Hepatic stellate cell (primary cell): ENCODE measurements at places on chromosomes 6 and 20.
A peak's percentile ranks its signal among the peaks of the same experiment; 100 is the strongest.

- DNase-seq, result no peak
Observed at GRCh38 chr20:921068-921467, 4.9 kb upstream of the ANGPT4 start.

- no peak for DNase-seq
Observed at GRCh38 chr20:2920473-2920872, 47.2 kb downstream of the PTPRA start.

DNA sequence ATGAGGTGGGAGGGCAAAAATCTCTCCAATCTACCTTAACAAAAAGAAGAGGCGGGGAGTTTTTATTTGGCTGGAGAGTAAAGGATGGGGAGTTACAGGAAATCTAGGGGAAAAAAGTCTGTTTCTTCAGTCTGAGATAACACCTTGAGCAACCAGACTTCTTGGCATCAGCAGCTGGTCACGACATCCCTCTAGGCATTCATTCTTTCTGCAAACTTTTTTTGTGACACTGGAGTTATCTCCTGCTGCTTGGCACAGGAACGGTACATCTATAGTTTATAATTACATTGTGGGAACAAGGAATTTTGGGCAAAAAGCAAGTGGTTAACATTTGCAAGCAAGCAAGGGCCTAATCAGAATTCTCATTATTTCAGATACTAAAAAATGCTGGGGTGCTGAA is 50.6 kb upstream of the IFNGR1 start:
- no peak for DNase-seq

DNA sequence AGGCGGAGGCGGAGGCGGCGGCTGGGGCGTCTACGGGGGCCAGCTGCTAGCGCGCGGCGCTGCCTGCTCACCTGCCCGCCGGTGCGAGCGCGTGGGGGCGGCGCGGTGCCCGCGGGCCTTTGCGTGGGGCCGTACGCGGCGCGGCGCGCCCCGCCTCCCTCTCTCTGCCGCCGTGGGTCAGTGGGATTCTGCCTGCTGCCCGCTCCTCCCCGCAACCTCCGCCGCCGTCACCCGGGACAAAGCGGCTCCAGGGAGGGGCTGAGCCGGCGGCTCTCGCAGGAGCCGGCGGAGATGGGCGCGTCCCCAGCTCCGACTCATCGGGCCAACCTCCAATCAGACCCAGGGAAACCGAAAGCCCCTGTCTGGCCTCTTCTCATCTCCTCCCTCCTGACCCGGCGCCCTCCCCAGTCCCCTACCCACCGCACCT is at the start of gene RCAN2:
TSS of gene RCAN2 (minus strand) at position 249 of the 427 bp plus-strand sequence.
- peak; percentile 83 for DNase-seq

- no peak for DNase-seq
Observed at GRCh38 chr6:36739947-36740817, 42.6 kb downstream of the RAB44 start.

- DNase-seq, result no peak
Observed at GRCh38 chr6:81252231-81252630, 500.2 kb downstream of the TENT5A start.

DNA sequence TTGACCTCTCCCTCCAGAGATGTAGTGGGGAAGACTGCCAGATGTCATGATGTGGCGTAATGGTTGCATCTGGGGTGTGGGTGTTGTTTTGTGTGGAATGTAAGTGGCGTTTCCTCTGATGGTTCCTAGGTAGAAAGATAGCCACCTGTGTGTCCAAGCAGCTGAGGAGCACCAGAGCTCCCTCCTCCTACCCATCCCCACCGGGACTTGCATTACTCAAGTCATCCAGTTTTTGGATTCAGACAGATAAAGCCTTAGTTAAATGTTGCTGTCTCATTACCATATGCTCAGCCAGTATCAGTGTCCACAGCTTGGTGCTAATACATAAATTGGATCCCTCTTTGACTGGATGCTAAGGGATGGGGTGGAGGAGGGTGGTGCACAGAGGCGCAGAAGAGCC is 282.3 kb downstream of the TBC1D7 start:
- DNase-seq, result no peak

DNA sequence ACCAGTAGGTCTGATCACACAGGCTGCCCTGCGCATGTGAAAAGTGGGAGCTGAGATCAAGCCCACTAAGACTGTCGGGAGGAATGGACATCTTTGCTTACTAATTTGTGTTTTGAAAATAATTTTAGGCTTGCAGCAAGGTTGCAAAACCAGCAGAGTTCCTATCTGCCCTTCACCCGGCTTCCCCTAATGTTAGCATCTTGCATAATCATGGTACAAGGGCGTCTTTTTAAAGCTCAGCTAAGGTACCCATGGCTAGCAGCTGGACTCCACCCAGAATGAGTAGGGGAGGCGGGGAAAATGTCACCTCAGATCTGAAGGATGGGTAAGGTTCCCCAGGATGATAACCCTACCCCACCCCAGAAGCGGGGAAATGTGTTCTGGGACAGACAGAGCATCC is 25.3 kb upstream of the BMP7 start:
- DNase-seq, result no peak

- DNase-seq, result no peak
Observed at GRCh38 chr6:83536034-83536646, 23.8 kb downstream of the PRSS35 start.

DNA sequence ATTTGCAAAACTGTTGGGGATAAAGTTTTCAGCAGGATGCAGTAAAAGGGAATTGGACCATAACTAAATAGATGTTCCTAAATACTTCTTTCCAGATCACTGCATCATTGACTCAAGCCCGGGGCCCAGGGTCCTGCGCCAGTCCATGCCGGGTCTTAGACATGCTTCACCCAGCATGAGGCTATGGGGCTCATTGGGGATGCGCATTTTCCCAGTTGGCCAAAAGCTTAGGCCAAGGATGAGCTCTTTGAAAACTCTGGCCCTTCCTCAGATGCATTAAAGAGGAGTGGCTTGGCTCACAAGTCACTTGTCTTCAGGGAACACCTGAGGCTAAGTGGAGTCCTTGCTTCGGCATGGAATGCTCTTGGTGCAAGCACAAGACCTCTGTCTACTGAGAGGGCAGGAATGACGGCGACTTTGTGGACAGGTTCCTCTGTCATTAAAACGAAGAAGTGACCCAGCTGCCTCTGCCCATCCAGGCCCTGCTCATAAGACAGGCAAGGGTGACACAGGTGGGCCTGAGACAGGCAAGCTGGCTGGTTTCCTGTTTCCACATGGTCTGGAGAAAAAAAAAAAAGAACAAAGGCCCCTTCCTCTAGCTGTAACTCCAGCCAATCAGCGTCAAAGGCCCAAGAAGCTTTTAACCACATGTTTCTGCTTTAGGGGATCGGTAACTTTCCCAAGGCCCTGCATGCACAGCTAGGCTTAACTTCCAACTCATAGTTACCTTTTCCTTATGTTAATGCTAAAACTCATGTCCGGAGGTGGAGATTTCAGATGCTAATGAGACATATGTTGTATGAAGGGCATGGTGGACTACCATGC is 81.4 kb upstream of the CDH4 start:
- no peak for DNase-seq

GRCh38 chr6:150418827-150419594 is 50.2 kb downstream of the IYD start:
- peak; percentile 44 for DNase-seq

DNA sequence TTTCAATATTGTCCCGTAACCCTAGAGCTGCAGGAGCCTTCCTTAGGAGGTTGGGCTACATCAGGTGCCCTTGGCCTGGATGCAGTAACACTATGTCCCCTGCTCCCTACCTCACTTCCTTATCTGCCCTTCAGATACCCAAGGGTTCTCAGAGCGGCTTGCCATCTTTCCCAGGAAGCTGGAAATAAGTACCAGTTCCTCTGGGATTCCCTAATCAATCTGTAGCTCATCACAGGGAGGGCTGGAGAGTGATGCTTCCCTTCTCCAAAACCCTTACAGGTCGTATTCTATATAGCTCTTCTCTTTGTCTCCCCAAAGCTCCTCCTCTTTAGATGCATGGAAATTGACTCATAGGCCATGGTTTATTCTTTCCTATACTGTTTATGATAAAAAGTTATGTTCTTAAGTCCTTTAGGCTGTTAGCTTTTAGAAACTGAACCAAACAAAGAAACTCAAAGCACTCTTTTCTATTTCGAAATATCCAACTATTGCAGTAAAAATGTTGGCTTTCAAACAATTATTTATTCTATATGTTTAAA is 4.2 kb downstream of the MYCT1 start:
- DNase-seq, result no peak

DNA sequence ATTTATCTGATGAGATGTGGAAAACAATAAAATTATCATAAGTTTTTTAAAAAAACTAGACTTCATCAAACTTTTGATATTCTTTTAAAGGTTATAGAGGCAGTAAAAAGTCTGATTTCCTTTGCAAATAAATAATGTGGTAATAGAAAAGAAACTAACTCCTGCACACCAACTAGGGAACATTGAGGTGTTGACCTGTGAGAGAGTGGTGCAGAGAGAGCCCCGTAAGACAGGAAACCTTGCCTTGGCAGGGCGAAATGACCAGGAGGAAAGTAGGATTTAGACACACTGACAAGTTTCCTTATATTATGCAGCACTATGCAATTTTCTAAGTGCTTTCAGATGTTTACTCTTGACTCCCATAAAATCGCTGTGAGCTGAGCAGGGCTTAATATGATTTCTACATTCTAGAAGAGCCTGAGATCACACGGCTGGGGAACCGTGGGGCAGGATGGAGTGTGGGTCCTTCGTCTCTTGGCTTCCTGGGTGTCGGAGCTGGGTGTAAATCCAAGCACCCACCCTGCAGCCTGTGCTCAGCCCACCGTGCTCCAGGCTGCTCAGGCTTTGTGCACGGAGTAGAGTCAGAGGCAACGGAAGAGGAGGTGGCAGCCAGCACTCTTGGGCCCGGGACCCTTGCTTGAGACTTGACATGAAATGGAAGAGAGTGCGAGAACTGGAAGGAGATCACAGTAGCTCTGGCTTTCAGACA is 61.3 kb upstream of the FOXQ1 start:
- no peak for DNase-seq

DNA sequence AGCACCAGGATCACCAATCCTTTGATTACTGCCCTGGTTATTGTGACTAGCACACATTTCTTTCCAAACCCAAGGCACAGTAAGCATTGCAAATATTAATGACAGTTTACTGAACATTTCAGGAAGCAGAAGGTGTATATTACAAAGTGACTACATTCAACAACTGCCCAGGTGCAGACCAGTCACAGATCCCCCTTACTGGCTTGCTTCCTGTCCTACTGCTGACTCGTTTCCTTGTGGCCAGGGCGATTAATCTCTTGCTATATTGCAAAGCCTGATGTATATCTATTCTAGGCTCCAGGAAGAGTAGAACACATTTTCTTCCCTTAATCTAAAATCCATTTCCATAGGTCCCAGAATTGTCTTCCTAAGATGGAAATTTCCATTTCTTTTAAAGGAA is 77.2 kb upstream of the EPHA7 start:
- no peak for DNase-seq

DNA sequence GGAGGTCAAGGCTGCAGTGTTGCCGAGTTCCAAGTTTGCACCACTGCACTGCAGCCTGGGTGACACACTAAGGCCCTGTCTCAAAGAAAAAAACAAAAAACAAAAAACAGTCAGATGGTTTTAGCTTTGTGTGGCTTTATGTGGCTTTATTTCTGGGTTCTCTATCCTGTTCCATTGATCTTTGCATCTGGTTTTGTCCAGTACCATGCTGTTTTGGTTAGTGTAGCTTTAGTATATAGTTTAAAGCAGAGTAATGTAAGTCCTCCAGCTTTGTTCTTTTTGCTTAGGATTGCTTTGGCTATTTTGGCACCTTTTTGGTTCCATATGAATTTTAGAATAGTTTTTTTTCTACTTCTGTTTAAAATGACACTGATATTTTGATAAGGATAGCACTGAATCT is 225.5 kb downstream of the HDGFL1 start:
- DNase-seq, result no peak

- no peak for DNase-seq
Observed at GRCh38 chr6:45658400-45658799, 280.7 kb upstream of the SUPT3H start.

DNA sequence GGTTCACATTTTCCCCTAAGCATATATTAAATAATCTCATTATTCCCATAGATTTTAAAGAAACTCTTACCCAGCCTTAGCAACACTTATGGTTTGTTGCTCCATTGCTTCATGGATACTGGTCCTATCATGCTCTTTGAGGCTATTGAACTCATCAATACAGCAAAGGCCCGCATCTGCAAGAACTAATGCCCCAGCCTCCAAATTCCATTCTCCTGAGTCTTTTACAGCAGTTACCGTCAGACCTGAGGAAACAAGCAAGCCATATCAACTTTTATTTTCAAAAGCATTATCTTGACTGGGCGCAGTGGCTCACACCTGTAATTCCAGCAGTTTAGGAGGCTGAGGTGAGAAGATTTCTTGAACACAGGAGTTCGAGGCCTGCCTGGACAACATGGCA is 37.7 kb upstream of the ASF1A start:
- no peak for DNase-seq
